Smooth muscle cell of the brain vasculature (primary cell): ENCODE measurements at places on chromosomes 3 and 15.
A peak's percentile ranks its signal among the peaks of the same experiment; 100 is the strongest.

- DNase-seq = no peak
Observed at GRCh38 chr3:49723296-49723627, 489 bp downstream of the GMPPB start.

GRCh38 chr15:45546789-45547188 is 24.2 kb upstream of the SLC30A4 start:
- no peak for DNase-seq

GRCh38 chr3:181210275-181210674 is 220.7 kb upstream of the DNAJC19 start:
- DNase-seq = peak; percentile 7

GRCh38 chr3:187586226-187586625 is 84.0 kb downstream of the SST start:
- no peak for DNase-seq

DNA sequence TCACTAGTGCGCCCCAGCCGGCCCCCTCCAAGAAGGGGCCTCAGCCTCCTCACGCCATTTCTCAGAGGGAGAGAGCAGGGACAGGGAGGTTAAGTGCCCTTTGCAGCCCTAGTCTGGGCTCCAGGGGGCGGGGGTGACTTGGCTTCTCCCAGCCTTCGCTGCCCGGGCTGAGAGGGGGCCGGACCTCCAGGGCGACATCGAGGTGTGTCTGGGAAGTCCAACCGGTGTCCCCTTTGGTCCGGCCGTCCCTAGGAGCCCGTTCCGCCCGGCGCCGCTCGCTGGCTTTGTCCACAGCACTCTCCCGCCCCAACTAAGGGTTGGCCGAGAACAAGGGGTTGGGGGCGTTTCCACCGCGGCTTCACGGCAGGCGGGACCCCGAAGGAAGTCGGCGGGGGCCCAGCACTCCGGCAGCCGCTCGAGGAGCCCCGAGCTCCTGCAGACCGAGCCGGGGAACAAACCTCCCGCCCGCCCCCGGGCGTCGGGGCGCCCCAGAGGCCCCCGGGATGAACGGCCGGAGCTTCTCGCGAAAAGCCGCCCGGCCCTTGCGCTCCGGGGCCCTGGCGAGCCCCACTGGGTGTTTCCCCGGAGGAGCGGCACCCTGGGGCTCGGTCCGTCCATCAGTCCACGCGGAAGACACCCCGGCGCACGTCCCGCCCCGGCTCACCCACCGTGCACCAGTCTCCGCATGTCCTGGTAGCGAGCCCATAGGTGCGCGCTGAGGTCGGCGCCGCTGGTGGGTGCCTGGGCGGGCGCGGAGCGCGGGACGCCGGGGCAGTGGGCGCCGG is 627 bp downstream of the NT5DC2 start:
- DNase-seq = no peak

GRCh38 chr3:37162501-37163245 is 11.7 kb downstream of the LRRFIP2 start:
- no peak for DNase-seq

DNA sequence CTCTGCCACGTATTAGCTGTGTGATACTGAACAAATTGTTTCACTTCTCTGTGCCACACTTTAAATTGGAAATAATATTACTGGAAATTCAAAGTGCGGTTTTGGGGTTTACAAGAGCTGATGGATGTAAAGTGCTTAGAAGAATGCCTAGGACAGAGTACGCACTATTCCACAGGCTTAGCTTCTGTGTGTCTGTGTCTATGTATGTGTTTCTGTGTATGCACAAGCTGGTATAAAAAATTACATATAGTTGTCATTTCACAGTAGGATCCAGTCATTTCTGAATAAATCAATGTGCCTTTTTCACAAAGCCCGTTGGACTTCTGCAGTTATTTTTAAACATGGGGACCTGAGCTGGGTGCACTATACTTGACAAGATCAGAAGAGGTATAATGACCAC is 370.4 kb downstream of the TUSC7 start:
- DNase-seq = no peak

DNA sequence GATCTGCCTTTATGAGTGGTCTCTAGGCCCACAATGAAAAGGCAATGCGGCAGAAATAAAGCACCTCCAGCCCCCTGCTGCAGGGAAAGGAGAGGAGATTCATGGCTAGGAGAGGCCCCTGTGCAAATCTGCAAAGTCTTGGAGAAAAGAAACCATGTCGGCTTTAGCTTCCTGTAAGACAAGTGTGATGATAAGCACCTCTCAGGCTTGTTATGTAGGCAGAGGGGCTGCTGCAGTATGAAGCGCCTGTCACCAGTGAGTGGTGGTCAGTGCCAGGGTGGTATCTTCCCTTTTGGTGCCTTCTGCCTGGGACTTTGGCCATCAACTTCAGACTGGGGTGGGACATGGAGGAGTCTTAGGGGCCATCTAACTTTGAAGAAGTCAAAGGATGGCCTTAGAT is 59.2 kb upstream of the ARHGEF3 start:
- DNase-seq = no peak

- no peak for DNase-seq
Observed at GRCh38 chr3:1632128-1632527, 466.5 kb upstream of the CNTN4 start.

DNA sequence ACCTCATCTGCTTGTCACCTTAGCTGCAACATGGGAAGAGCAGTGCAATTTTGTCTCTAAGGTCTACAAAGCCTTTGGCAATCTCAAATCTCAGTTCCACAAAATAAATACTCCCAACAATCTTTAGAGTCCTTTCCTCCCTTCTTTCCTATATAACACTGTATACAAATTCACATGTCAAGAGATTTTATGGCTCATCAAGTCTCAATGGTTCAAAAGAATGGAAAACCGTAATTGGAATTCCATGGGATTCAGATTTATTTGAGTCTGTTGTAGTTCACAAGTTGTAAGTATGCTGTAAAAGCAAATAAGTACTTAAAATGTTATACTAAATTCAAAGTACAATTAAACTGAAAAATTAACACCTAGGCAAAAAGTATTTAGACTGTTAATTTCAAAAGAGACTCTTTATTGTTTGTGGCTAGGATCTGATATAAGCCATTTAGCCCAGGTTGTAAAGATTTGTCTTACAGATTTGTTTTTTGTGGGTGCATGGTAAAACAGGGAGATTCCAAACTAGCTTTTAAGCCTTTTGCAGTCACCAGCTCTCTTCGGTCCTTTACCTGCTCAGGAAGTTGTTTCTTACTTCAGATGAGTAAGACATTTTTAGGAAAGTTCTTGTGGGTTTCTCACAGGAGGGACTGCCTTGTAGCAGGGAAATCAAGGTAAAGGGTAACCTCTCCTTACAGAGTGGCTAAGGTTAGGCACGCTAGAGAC is 50.1 kb downstream of the CMSS1 start:
- DNase-seq = no peak

- no peak for DNase-seq
Observed at GRCh38 chr15:79432345-79433275, 474 bp downstream of the MINAR1 start.

DNA sequence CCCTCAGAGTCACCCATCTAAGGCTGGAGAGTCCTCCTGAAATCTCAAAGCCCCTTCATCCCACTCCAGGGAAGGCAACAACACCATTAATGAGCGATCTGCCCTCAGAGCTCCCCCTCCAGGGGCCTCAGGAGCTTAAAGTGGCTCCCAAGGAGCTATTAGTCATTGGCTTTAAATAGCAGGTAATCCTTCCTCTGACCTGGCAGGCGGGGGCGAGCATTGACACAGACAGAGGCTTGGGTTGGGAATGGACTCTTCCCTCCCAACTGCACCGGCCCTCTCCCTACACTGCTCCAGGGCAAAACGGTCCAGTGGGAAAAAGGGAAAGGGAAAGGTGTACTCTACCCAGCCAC is 1.4 kb downstream of the MFGE8 start:
- DNase-seq = no peak

GRCh38 chr3:20523293-20523692 is 337.3 kb upstream of the SGO1 start:
- DNase-seq = no peak

- no peak for DNase-seq
Observed at GRCh38 chr3:94293793-94294195, 230.9 kb downstream of the NSUN3 start.

DNA sequence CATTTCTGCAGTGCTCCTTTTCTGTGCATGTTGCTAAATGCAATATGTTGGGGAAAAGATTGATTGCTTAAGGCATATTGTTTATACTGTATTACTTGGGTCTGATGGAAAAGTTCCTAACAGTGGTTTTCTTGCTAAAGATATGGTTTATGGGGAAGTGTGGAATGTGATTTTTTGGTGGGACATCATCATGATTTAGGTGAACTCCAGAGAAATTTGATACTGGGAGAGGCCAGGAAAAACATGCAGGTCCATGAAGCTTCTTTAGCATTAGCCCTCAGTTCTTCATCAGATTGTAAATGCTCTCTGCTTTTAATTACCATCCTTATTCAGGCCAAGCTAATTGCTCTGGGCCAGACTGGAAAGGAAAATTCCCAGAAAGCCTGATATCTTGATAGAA is 147.5 kb downstream of the LRTM1 start:
- DNase-seq = no peak

- no peak for DNase-seq
Observed at GRCh38 chr15:31130576-31131237, 29.2 kb upstream of the TRPM1 start.

GRCh38 chr3:182183716-182184430 is 472.1 kb downstream of the SOX2 start:
- no peak for DNase-seq

GRCh38 chr15:32641517-32642059 is at the start of gene SCG5:
Gene SCG5 (plus strand): TSS chr15:32641710. CDS start chr15:32643593, 1,883 bp downstream.
- DNase-seq = no peak

DNA sequence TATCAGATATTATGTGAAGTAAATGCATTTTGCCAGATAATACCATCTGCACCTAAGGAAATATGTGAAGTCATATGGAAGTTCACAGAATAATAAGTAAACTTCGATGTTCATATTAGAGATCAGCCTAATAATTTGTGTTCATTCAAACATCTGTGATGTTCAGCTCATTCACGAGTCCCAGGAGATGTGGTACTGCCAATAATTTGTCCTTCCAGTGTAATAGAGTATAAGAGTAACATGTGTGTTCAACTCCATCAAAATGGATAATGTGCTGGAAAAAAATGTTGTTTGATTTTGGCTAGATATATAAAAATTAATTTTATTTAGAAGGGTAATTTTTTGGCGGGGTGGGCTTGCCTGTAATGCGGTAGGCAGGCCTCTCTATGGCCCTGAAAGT is 75.4 kb upstream of the ARL6 start:
- no peak for DNase-seq

DNA sequence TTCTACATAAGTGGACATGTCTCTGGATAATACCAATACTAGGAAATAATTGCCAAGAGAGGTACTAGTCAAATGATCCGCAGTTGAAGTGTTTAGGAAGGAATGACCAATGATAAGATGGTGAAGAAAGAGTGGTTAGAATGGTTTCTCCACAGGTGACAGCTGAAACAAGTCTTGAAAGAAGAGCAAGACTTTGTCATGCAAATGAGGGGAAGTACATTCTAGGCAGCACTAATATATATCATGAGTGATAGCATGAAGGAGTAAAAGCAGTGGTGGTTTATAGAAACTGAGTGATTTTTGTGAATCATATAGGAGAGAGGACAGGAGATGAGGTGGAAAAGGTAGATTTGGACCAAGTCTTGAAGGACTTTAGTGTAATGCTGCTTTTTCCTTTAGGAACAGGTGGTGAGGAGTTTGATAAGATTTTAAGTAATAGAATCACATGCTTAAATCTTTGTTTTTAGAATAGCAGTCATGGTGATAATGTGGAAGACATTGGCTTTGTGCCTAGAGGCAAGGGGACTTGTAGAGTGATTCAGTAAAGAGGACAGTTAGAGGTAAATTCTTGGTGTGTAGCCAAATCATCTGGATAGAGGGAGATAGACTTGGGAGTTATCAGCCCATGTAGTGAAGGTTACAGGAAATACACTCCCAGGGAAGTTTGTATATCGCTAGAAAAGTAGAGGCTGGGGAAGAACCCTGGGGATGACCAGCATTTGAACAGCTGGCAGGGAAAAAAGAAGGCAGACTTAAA is 31.9 kb downstream of the SLMAP start:
- DNase-seq = no peak
